ENCODE measurements at places on chromosomes 16 and 17. TPM values are rescaled to one million over a fixed set of nuclear protein-coding genes. Genes with fewer than 3 reads are reported as not detected.

HSF4 gene
- polyA plus RNA-seq = not detected

CA7 gene
- not detected for polyA plus RNA-seq

PDILT gene
- polyA plus RNA-seq = not detected

CASKIN1 gene
- polyA plus RNA-seq = not detected

ZFP3 gene
- polyA plus RNA-seq = 4.1 TPM

NT5C gene
- 98.6 TPM for polyA plus RNA-seq
